HT1080 (cell line): ENCODE measurements at places on chromosomes 16 and 17. TPM values are rescaled to one million over a fixed set of nuclear protein-coding genes. Genes with fewer than 3 reads are reported as not detected.

DNA sequence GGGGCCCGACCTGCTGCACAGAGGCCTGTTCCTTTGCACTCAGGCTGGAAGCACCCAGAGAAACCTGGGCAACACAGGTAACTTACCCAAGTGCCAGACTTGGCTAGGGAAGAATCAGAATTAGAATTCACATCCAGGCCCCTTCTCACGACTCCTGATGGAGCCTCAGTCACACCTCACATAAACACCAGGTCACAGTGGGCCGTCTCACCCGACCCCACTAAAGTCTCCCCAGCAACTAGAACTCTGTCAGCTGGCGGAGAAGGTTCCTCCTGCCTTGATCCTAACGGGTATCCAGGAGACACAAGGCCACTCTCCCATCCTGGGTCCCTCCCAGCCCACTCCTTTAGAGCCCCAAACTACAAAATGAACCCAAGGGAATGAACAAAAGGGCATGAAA, 6.4 kb downstream of the TK2 start:
- no peak for DNase-seq

OR4D1 gene
- not detected in 2 replicates for total RNA-seq

DNA sequence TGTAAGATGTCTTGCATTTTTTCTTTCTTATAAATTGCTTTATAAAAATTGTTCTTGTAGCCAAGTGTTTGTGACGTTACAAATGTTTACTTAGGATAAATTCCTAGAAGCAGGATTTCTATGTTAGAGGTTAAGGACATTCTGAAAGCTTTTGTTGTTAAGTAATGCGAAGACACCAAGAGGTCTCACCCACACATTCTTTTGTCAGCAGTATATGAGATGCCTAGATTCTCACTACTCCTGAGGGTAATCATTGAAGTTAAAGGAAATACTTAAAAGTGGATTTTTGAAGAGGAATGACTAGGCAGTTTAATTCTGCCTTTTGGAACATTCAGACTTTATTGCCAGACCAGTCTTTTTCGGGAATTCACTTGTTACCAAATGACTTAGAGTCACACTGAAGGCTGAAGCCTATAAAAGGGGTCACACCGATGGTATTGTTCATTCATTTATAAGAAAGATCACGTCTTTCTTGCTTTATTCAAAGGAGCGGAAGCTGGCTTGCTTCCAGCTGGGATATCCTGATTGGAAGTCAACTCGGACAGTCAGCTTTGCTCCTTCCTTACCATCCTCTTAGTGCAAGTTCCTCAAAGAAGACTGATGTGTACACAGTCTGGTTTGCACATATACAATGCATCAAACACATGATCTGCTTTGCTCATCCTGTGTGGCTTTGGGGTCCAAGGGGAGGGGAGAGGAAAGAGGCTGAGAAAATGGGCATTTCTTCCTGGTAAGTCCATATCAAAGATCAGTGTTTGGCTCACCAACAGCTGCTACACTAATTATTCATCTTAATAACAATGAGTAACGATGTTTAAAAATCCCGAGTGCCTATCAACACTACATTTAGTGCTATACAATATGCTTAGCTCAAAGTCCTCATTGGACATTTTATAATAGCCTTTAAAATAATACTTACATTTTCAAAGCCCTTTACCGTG, 160.0 kb downstream of the MAP2K6 start:
- no peak for DNase-seq

DNA sequence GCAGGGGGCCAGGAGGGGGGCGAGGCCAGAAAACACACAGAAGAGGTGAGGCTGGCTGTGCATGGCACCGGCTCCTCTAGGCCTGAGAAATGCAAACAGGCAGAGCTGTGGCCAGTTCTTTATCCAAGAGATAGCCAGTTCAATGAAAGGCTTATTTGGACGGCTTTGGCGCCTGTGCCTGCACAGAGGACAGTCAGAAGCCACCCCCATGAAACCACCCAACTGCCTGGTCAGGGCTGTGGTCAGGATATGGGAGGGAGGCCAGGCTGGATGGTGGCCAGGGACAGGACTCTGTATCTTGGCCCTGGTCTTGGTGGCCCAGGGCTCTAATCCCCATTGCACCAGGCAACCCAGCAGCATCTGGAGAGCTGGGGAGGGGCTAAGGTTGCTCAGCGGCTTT, 24.5 kb upstream of the GPRC5C start:
- DNase-seq: no peak
